ENCODE measurements at places on chromosomes 1 and 21.

DNA sequence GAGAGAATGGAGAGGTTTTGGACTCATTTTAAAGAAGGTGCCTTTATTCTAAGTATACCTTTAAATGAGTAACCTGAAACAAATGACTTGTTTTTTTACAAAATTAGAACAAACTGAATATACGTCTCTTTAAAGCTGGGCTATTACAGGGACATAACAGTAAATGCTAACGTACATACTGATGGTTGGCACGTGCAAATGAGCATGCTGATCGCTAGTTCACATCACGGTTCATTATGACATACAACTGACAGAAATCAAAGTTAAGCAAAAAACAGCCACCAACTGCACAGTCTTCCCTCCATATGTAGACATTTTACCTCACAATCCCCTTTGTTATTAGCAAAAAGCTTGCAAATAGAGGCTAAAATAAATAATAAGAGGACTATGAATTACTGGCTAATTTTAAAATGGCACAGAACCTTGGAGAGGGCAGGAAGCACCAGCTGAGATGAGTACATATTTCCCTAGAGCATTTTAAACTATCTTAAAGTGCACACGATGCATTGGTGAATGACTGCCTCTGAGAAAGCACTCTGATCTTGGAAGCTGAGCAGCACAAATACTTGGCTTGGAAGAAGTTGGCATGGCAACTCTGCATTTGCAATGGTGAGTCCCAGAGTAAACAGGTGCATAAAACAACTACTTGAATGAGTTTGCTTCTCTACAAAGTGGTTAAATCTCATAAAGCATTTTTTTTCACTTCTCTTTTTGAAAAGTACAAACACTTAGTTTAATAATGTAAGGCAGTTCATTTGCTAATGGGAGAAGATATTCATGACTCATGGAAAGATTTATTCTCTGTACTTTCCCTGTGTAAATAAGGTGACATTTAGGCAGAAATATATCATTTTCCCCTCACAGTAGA lies 204.7 kb downstream of the LHX8 start:
- DNase-seq = no peak

GRCh38 chr1:52186449-52186848 lies 44.6 kb downstream of the ZFYVE9 start:
- DNase-seq = no peak

GRCh38 chr1:22861764-22862440 lies 110.8 kb downstream of the LACTBL1 start:
- no peak for DNase-seq

DNA sequence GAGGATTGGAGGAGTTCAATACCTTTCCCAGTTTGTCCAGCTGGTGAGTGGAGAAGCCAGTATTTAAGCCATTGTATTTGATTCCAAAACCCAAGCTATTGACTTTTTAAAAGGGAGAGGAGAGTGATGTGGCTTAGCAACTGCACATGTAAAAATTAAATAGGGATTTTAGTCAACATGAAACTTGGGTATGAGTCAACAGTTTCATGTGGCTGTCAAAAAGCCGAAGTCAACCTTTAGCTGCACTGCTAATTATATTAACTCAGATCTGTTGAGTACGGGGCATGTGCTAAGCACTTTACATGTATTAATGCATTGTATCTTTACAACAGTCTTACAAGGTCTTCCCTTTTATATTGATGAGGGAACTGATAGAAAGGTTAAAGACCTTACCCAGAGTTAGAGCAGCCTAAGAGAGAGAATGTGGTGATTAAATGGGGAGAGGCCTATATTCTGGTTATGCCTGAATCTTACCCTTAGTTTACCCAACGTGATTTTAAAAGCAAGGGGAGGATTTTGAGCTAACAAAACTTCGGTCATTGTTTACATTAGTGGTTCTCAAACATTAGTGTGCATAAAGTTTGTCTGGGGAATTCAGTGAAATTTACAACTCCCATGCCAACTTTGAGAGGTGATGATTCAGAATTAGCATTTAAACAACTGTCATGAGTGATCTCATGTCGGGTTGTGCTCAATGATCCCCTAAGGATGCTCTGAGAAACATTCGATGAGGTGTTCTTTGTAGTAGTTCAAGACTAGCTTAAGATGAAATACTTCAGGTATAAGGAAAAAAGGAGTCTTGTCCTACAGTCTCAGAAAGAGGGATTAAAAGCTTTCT lies 6.9 kb upstream of the SLC35F3 start:
- no peak for DNase-seq

- no peak for DNase-seq
Observed at GRCh38 chr1:152514715-152515433, 592 bp downstream of the CRCT1 start.

- DNase-seq = no peak
Observed at GRCh38 chr1:78370356-78370755, 120.4 kb upstream of the PTGFR start.

DNA sequence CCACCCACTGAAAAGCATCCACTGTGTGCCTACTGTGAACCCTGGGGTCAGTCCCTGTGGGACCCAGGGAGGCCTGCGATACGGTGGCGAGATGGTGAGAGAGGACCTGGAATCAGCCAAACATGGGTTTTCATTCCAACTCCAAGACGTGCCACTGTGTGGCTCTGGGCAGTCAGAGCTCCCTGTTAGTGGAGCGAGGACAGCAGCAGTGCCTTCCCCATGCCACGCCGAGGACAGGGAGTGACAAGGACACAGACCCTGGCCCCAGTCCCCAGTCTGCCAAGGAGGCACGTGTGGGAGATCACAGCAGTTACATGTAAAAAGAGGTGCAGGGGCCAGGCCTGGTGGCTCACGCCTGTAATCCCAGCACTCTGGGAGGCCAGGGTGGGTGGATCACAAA lies 50.9 kb upstream of the TMEM51 start:
- DNase-seq = no peak

DNA sequence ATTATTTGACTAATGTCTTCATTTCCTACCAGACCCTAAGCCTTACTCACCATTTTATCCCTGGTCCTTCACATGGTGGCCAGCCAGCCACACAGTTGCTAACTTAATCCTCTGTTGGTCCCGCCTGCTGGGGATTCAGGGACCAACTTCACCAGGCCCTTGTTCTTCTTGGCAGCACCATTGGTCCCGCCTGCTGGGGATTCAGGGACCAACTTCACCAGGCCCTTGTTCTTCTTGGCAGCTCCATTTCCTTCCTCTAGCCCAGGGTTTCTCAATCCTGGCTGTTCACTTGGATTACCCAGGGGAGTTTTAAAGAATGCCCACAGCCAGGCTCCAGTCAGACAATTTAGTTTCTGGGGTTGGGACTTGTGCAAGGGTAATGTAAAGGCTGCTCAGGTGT lies 233.1 kb upstream of the CSF3R start:
- no peak for DNase-seq

- no peak for DNase-seq
Observed at GRCh38 chr1:23601968-23602876, 42.9 kb upstream of the ID3 start.

- no peak for DNase-seq
Observed at GRCh38 chr1:21238141-21238800, 52.0 kb downstream of the ECE1 start.

DNA sequence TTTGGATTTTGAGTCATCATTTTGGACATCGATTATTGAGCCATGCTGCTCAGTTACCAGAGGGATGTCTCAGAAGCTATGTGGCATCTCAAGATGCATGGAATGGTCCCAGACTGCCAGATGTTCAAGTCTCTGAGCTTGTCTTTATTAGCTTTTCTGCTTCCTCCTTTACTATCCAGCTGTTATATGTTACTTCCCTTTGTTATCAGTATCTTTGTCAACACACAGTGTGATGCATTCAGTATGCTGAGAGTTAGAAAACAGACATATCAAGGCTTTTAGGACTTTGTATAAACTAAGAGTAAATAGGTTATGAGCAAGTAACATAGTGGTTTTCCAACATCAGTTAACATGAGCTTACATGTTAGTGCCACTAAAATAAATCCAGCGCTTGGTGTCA lies 474.5 kb downstream of the DSCAM start:
- no peak for DNase-seq

DNA sequence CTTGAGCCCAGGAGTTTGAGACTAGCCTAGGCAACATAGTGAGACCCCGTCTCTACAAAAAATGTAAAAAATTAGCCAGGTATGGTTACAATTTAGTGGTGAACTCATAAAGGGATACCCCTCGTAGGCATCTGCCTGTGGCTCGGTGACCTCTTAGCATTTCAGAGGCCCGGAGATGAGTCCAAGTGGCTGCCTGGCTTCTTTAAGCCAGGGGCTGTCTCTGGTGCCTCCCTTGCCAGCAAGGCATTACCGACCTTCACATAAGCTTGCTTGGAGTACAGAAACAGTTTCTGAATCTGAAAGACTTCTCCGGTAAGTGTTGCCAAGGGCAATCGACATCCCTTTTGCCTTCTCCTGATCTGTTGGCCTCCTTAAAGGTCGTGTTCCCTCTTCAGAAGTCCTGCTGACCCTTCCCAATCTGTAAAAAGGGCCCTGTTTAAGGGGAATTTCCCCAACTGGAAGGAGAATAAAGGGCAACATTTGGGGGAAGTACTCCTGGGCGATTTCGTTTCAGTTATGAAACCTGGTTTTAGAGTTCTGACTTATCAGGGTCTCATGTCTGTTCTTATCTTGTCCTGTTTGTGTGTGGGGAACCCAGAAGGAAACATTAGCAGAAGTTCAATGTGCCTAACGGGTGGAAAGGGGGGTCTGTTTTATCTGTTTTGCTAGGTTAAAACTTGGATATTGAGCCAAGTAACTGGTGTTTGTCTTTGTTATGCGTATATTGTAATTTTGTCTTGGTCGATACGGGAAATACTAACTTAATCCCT lies 32.9 kb downstream of the KIFAP3 start:
- DNase-seq = no peak

- DNase-seq = no peak
Observed at GRCh38 chr1:174884038-174884437, 115.7 kb upstream of the CACYBP start.

- DNase-seq = no peak
Observed at GRCh38 chr1:59243550-59243949, 53.3 kb upstream of the FGGY start.

Measured in CD4-positive, alpha-beta T cell treated with Interferon alpha-2 for 1 hour (primary cell).